Stimulated activated CD4-positive, alpha-beta T cell treated with anti-CD3 and anti-CD28 coated beads, Interleukin-15, amount 100 ng/mL, for 1 hour (primary cell): ENCODE measurements at places on chromosomes 1 and 21.

- no peak for DNase-seq
Observed at GRCh38 chr1:203567596-203567995, 59.0 kb upstream of the ATP2B4 start.

DNA sequence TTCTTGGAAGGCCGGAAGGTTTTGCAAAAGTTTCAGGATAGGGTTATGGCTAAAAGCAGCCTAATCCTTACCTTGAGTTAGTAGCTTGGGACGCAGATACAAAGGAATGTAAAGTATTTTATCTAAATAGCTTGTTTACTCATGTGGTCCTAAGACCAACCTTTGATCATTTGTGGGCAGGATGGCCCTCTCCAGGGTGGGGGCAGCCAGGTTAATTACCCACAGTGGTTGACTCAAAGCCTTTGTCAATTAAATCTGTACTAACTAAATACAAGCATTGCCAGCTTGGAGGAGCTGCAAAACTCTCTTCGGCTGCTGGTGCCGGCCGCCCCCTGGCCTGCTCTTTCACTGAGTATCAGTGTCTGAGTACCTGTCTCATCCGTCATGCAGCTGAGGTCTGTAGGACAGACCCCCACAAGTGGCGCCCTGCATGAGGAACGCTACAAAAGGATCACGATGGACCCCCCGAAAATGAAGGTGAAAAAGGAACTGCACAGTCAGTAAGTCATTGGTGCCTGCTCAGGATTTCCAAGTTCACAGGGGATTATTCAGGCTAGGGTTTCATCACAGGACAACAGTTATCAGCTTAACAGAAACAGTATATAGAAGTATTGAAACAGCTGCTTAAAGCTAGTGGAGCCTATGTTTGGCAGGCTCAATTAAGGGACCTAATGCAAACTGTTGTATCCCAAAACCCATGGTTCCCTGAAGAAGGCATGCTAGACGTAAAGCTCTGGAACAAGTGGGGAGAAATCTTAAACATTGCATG is 212.5 kb upstream of the MAP1LC3C start:
- DNase-seq, result no peak

DNA sequence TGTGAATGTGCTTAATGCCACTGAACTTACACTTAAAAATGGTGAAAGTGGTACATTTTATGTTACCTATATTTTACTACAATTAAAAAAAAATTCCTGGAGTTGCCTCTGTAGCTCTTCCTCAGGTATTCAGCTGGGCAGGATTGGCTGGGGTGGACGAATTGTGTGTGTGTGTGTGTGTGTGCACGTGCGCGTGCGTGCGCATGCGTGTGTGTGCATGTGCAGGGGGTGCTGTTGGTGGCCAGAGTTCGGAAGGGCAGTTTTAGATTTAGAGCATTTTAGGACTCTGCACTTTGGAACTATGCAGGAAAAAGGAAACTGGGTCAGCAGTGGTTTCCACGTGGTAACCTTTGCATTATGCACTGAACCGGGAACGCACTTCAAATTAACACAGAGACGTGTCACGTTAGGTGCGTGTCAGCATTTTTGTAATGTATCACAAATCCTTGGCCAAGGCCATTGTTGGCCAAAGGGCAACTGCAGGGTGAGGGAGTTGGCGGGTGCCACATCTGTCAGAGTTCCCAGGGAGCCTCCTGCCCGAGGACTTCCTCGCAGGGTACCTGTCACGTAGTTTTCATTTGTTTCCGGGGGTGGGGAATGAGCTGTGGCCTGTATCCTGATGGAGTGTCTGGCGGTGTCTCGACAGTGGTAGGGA is 312.8 kb downstream of the CAMTA1 start:
- DNase-seq, result no peak

DNA sequence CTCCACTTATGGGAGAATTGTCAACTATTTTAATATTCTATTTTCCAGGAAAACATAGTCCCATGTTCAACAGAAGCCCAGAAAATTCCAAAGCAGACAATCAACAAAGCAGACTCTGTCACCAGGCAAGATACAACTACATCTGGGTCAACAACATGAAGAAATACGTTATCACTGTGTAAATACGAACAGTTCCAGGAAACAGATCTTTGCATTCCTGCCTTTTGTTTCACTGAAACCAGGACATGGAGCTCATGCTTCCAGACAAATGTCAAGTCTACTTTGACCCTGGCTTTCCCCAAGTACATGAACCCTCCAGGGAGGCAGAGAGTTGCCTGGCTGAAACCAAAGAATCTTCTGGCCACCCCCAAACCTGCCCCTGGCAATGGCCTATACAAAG is 106.7 kb downstream of the SETD4 start:
- DNase-seq, result no peak

- no peak for DNase-seq
Observed at GRCh38 chr1:29948581-29948980, 712.3 kb downstream of the PTPRU start.

GRCh38 chr1:35112668-35113067 is 33.5 kb downstream of the ZMYM1 start:
- DNase-seq, result no peak

- no peak for DNase-seq
Observed at GRCh38 chr1:1083416-1084371, 9.6 kb upstream of the RNF223 start.

- no peak for DNase-seq
Observed at GRCh38 chr1:74199504-74199903, 1.5 kb downstream of the FPGT start.

DNA sequence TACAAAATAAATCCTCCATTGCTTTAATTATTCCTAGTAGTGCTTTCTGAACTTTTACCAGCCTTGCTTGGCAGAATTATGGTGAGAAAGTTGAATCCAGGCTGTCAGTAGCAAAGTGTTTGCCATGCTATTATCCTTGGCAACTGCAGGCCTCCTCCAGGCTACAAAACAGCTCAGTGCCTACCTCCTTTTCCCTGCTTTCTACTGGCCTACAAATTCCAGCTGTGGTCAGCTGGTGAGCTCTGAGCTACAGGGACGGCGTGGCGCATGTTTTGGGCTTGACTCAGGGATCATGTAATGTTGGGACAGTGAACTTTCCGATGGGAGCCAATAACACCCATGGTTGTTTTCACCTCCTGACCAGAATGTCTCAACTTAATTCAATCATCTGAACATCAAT is 456.1 kb upstream of the ADAMTS5 start:
- DNase-seq, result no peak
